ELF-1 (cell line): ENCODE measurements at places on chromosomes 1 and 21.

GRCh38 chr1:66270119-66270812, 263.7 kb upstream of the SGIP1 start:
- DNase-seq = no peak

DNA sequence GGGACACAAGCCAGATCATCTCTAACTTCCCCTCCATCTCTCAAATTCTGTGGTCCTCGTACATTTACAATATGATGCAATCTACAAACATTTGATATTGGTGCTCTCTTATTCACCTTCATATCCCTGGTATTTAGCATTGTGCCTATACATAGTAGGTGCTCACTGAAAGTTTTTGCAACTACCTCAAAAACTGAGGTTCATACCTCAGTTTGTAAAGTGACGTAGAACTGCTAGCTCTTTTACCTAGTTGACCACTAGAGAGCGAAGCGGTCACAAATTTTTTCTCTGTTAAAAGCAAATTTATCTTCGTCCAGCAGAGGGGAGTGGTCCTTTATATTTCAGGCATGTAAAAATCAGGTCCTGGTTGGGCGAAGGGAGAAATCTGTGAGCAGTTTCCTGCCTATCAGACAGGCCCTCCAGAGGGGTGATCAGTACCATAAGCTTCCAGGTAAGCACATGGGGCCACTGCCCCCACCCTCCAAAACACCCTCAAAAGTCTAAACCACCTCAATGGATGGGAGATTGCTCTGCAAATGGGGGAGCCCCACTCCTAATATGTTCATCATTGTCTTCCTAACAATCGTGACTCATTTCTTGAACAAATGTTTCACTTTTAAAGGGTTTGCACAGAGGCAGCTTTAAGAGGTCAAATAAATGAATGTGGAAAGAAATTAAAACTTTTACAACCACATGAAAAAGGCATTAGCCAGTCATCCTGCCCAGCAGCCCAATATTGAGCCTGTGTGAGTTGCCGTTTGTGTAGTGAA, 10.6 kb upstream of the HLCS start:
- peak; percentile 73 for DNase-seq

DNA sequence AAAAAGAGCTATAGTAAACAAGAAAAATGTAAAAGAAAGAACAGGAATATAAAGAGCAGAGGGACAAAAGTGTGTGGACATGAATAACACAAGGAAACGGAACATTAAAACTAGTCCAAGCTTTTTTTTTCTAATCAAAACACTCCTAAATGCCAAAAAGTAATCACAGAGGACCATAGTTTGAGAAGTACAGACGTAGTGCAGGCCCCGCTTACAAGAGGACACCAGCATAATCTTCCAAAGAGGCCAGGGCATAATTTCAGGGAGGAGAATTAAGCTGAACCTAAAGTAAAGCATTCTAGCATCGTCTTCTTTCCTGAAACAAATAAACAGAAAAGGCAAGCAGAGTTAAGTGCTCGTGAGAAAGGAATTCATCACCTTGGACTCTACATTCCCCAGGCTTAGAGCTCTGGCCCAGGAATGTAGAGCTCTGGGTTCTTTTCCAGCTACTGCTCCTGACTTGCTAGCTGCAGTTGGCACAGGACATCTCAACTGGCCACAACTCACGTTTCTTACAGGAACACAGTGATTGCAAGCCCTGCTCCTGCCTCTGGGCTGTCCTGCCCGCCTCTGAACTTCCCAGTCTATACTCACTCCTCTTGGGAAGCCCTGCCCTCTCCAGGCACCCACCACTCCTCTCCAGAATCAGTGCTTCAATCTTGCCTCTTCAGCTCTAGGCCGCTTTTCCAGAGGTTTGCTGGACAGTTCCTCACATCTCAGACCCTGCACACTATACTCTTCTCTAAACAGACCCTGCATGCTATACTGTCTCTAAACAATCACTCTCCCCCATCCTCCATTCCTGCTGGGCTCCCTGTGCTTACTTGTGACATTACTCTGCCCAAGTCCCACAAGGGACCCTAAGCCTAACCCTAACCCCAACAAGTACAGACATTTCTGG, 9.8 kb downstream of the RGS8 start:
- peak; percentile 80 for DNase-seq

DNA sequence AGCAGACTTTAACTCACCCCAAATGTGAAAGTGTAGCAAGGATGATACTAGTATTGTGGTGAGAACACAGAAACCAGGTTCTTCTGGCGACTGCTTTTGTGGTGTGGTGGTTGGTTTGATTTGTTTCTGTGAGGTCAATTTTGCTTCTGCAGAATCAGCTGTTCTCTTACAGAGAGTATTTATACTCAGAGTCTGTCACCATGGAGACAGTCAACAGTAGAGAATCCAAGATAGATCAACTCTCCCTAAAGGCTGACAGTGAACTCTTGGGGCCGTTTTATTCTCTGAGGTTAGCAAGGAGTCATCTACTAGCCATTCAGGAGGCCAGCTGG, at the start of gene CFAP107:
Gene CFAP107 (plus strand): TSS at position 209 of the 332 bp plus-strand sequence. CDS start 231 bp downstream, outside the sequence.
- DNase-seq = no peak

GRCh38 chr1:183607322-183607980, 17.2 kb upstream of the NCF2 start:
- DNase-seq = no peak

- no peak for DNase-seq
These were observed 25.2 kb downstream of the COL6A1 start for GRCh38 chr21:46006547-46007491.

GRCh38 chr1:145601593-145601992, 6.2 kb upstream of the GPR89A start:
- DNase-seq = no peak

DNA sequence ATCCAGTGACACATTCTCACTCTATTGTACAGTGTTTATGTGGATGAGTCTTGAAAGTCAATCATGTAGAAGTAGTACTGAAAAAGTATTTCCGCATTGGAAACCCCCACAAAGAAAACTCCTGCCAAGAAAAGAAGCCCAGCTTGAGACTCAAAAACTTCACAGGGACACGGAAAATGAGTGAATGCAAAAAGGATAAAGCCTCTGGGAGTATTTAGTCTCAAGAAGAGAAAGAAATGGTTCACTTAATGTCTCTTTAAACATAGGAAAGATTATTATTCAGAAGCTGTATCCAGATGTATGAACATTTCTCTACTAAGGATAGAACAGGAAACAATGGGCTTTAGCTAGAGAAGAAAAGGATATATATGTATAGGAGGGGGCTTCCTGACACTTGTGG, 304.5 kb downstream of the BARHL2 start:
- DNase-seq = no peak

DNA sequence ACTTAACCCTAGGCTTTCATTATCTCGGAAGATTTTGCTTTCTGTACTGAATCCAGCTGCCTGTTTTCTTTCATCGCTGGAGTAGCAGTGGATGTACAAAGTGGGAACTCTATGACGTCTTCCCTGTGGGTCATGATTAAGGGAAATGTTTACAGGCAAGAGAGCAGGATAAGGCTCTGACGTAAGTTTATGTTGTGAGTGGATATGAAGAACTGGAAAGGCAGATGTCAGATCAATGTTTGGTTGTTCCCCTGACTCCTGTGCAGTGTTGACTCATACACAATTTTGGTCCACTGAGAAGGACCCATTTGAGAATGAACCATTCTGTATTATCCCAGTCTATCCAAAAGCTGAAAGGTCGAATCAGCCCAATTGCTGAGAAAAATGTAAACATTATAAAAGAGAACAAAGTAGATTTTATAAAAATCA, 292.4 kb downstream of the GRIK1 start:
- no peak for DNase-seq

DNA sequence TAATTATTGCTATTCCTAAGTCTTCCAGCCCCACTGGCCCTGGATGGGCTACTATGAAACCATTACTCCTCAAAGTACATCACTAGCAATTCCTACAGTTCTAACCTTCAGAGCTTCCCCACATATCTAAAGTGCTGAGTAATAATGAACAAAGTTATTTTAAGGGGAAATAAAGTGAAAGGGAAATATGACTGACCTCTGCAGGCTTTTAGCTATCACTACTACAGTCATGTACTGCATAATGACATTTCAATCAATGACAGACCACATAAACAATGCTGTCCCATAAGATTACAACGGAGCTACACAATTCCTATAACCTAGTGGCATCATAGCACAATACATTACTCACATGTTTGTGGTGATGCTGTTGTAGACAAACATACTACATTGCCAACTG, 32.5 kb upstream of the ASPM start:
- no peak for DNase-seq

DNA sequence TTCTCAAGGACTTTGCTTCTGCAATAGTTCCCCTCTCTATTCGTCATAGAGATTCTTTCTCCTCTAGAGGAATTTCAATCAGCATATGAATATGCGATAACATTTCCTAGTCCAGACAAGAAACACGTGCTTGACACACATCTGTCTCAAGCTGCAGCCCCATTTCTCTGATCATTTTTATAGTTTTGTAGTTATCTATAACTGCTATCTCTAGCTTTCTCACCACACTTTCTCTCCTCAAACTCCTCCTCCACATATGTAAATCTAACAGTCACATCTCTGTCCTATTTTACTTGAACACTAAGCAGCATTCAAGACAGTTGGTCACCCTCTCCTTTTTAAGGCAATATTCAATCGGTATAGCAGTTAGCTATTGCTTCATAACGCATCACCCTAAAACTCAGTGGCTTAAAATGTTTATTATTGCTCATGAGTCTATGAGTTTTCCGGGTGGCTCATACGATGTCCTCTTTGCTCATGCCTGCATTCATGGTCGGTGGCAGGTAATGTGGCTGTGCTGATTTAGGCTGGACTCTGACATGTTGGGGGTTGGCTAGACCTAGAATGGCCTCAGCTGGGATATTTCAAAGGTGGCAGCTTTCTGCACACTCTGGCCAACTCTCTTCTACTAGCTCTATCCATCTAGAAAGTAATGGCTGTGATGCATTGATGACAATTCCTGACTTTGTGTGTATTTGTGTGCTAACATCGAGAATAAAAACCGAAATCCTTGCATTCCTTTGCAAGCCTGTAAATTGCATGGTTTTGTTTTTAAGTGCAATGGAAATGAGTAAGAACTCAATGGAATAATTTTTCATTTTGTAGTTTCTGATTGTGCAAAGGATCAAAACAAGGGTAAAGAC, 20.6 kb downstream of the ATP6V1G3 start:
- no peak for DNase-seq

DNA sequence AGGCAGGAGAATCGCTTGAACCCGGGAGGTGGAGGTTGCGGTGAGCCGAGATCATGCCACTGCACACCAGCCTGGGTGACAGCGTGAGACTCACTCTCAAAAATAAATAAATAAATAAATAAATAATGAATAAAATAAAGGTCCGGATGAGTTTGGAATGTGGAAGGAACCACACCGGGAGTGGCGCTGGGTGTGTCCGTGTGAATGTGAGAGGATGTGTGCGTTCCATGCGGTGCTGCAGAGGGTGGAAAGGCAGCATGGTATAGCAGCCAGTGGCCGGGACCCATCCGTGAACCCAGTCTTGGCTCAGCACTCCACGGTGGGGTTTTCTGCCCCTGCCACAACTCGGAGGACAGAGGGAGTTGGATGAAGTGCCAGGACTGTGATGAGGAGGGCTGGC, 56.2 kb upstream of the POFUT2 start:
- no peak for DNase-seq
